ENCODE measurements at places on chromosomes 5 and 9. TPM values are rescaled to one million over a fixed set of nuclear protein-coding genes. Genes with fewer than 3 reads are reported as not detected.

GRCh38 chr9:125651576-125652232 lies 55.3 kb downstream of the MAPKAP1 start:
- H3K27me3 ChIP-seq, result no peaks in the 10 kb centered on the region
- peak overlapping the region; percentile 99 for H3K27ac ChIP-seq
- no peak for DNase-seq
- no peaks in the 10 kb centered on the region for H3K36me3 ChIP-seq
- H3K4me1 ChIP-seq, result peaks cover 96% of the 10 kb centered on the region

DNA sequence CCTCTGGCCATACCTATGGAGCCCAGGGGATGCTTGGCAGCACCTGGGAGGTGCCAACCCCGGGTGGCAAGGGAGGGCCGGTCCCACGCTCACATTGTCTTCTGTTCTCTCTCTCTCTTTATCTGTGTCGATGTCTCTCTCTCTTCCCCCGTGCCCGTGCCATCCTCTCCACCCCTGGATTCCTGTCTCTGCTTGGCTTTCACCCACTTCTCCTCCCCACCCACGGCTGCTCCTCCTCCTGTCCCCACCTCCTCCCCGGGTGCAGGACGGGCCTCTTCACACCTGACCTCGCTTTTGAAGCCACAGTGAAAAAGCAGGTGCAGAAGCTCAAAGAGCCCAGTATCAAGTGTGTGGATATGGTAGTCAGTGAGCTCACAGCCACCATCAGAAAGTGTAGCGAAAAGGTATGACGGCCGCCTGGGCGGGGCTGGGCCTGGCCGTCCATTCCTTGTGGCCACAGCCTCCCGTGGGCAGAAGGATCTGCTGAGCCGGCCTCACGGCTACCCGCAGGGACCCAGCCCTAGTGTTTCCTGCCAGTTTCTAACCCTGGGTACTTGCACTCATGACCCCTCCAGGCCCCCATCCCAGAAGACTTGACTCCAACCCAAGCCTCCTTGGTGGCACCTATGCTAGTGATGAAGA lies 22.7 kb downstream of the DNM1 start:
- H3K27ac ChIP-seq, result no peak overlapping the region
- peaks cover 17% of the 10 kb centered on the region for H3K36me3 ChIP-seq
- H3K4me1 ChIP-seq, result no peaks in the 10 kb centered on the region
- no peak for DNase-seq

DNA sequence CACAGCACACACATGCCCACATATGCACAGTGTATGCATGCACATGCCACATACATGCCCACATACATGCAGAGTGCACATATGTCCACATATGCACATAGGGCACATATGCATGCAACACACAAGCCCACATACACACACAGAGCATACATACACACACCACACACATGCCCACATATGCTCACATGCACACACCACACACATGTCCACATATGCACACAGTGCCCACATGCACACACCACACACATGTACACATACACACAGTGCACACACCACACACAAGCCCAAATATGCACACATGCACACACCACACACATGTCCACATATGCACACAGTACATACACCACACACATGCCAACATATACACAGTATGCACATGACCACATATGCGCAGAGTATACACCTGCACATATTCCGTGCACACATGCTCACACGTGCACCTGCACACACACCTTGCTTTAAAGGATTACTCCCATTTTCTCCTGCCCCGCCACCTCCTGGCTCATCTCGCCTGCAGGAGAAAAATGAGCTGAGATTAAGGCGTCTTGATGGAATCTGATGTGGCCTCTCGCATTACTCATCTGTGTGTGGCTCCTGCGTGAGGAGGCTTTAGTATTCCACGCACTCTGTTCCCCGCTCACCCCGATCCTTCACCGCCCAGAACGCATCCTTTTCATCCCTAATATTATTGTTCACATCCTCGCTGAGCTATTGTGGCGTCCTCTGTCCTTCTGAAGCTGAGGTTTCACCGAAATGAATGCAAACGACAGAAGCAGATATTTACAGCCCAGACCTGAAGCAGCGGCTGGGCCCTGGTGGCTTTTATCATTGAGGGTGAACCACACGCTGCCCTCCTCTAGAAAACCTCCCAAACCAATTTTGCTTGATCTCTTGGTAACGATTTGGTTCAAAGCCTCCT lies 182.7 kb downstream of the OLFM1 start:
- H3K27ac ChIP-seq, result no peak overlapping the region
- no peaks in the 10 kb centered on the region for H3K27me3 ChIP-seq
- H3K36me3 ChIP-seq, result no peaks in the 10 kb centered on the region
- H3K4me3 ChIP-seq, result no peak overlapping the region
- no peak for DNase-seq

ADAM19 gene
- 19.2 TPM for total RNA-seq

HAVCR1 gene
- not detected for total RNA-seq

DNA sequence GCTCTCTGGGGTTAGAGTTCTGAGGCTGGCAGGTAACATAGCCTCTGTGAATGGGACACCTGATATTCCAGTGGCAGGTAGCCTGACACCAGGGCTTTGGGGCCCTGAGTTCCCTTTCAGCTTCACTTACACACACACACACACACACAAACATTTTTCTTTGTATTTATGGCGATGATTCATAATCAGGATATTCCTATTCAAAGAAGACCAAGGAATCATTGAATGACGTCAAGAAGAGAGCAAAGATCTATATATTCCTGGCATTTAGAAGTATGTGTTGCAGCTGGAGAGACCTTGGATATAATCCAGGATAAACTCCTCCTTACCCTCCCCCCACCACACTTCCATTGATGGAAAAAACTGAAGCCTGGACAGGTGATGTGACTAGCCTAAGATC lies 7.9 kb upstream of the ENTREP1 start:
- peaks cover 34% of the 10 kb centered on the region for H3K4me1 ChIP-seq
- DNase-seq, result no peak
- no peak overlapping the region for H3K4me3 ChIP-seq
- peaks cover 38% of the 10 kb centered on the region for H3K36me3 ChIP-seq
- no peak overlapping the region for H3K27ac ChIP-seq
- peaks cover 7% of the 10 kb centered on the region for H3K27me3 ChIP-seq

- no peak overlapping the region for H3K27ac ChIP-seq
- no peak for DNase-seq
- H3K4me3 ChIP-seq, result no peak overlapping the region
- no peaks in the 10 kb centered on the region for H3K36me3 ChIP-seq
- no peaks in the 10 kb centered on the region for H3K4me1 ChIP-seq
- no peaks in the 10 kb centered on the region for H3K27me3 ChIP-seq
Measured at GRCh38 chr9:75604661-75605060, 285.8 kb upstream of the PCSK5 start.

DNA sequence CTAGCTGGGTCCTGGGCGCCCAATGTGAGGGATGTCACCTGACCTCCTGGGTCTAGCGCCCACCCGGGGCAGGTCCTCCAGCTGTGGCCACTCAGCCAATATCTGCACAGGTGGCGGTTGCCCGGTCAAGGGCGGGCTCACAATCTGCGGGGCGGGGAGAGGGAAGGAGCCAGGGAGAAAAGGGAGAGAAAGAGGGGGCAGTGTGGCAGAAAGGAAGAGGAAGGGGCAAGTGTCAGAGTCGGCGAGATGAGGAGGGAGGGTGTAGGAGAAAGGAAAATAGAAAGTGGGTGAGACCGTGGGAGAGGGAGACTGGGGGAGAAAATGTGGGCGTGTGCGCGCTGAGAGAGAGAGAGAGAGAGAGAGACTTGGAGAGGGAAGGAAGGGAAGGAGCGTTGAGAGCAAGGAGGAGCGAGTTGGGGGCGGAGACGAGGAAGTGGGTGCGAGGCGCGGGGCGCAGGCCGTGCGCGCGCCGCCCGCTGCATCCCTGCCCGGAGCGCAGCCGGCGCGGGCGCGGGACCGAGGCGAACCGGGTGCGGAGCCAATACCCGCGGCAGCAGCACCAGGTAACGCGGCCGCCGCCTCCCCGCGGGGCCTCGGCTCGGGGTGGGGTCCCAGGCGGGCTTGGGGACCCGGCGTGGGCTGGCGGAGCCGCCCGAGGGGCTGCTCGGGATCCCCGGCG lies at the start of gene HRH2:
Gene HRH2 (plus strand): TSS at position 479 of the 679 bp plus-strand sequence. CDS start 25,163 bp downstream, outside the sequence.
- H3K27ac ChIP-seq, result no peak within 1 kb of the TSS
- H3K36me3 ChIP-seq, result no peaks in the 10 kb centered on the region
- H3K4me3 ChIP-seq, result peak within 1 kb of the TSS; percentile 90
- peaks cover 31% of the 10 kb centered on the region for H3K4me1 ChIP-seq
- peak; percentile 50 for DNase-seq

DNA sequence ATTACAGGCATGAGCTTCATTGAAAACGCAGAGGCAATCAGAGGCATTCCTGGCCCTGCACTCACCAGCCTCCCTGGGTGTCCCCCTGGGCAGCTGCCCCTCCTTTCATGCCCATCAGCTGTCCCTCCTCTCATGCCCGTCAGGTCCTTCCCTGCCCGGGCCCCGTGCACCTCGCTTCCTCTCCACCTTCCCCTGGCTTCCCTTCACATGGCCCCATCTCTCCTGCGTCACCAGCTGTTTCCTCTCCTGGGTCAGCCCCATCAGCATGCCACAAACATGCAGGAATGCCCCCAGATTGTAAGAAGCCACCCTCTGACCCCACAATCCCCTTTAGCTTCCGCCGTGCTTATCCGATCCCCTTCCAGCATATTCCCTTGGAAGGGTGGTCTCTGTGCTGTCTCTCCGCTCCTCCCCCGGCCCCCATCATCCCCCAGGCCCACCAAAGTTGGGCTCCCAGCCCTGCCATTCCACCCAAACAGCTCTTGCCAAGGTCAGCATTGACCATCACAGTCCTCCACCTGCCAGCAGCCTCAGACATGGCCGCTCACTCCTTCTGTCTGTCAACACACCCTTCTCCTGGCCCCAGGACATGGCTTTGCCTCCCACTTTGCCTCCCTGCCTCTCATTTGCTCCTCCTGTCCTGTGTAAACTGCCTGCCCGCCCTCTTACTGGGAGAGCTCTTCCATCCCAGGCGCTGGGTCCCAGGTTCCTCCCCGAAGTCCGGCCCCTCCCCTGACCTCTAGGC lies 98.6 kb upstream of the IER5L start:
- peaks cover 3% of the 10 kb centered on the region for H3K27me3 ChIP-seq
- peaks cover 42% of the 10 kb centered on the region for H3K4me1 ChIP-seq
- H3K27ac ChIP-seq, result no peak overlapping the region
- no peak overlapping the region for H3K4me3 ChIP-seq

GARNL3 gene
- 22.4 TPM for total RNA-seq

PROB1 gene
- 3.2 TPM for total RNA-seq

DNA sequence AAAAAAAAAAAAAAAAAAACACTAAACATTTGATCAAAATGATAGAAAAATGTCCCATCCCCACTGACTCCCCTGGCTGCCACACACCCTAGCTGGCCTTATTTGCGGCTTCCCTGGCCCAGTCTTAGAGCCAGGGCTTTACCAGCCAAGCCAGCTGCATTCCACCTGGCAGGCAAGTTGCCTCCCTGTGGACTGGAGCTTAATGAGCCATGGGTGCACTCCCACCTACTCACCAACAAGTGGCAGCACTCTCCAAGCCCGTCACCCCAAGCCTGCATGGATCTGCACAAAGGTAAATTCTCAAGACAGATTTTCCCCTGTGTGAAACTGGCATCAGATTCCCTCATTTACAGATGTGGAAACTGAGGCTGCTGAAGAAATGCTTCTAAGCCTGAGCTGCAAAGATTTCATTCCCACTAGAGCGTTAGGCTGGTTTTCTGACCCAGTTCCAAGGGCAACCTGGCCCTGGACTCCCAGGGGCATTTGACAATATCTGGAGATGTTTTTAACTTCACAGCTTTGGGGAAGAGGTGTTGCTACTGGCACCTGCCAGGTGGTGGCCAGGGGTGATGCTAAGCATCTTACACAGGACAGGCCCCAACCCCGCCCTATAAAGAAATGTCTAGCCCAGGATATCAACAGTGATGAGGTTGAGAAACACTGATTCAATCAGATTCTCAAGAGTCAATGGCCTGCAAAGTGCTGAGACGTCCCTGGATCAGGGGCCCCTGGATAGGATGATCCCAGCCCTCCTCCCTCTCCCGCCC lies 21.9 kb upstream of the VDAC1 start:
- 0 out of 2 replicates have a peak, but pooled peaks cover 9% of the 10 kb centered on the region for H3K4me1 ChIP-seq
- peak; percentile 74 for DNase-seq
- H3K27me3 ChIP-seq, result peaks cover 4% of the 10 kb centered on the region
- H3K27ac ChIP-seq, result no peak overlapping the region
- no peak overlapping the region for H3K4me3 ChIP-seq

DNA sequence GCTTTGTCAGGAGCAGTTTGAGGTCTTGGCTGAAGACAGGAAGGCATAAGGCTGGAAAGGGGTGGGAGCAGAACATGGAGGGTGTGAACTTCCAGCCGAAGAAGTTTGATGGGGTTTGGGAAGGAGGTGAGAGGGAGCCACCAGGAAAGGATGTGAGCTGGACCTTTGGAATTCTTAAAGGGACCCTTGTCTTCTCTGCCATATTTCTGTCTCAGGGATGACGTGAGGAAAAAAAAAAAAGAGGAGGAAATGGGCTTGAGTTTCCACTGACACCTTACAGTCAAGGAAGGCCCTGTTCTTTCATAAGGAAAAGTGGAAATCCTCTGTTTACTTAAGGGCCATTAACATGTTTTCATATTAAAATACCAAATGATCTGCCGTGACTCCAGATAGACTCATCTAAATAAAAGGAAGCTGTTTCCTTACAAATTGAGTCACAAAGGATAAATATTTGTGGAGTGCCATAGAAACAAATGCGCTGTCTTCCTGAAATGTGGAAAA lies 132.1 kb downstream of the PALM2AKAP2 start:
- H3K4me3 ChIP-seq, result no peak overlapping the region
- H3K36me3 ChIP-seq, result no peaks in the 10 kb centered on the region
- peaks cover 8% of the 10 kb centered on the region for H3K4me1 ChIP-seq
- no peaks in the 10 kb centered on the region for H3K27me3 ChIP-seq

SLC34A3 gene
- total RNA-seq, result 0.13 TPM

LVRN gene
- total RNA-seq, result 0.13 TPM

GRCh38 chr5:106865279-106865678 lies 805.5 kb downstream of the EFNA5 start:
- no peak overlapping the region for H3K4me3 ChIP-seq
- DNase-seq, result no peak
- H3K4me1 ChIP-seq, result peaks cover 13% of the 10 kb centered on the region
- H3K27ac ChIP-seq, result no peak overlapping the region
- H3K27me3 ChIP-seq, result no peaks in the 10 kb centered on the region
- H3K36me3 ChIP-seq, result no peaks in the 10 kb centered on the region

- peak overlapping the region; percentile 86 for H3K4me3 ChIP-seq
- H3K36me3 ChIP-seq, result peaks cover 11% of the 10 kb centered on the region
- H3K4me1 ChIP-seq, result peaks cover 22% of the 10 kb centered on the region
- no peak overlapping the region for H3K27ac ChIP-seq
- peak; percentile 46 for DNase-seq
Measured at GRCh38 chr9:76459694-76460635, 983 bp downstream of the GCNT1 start.

DNA sequence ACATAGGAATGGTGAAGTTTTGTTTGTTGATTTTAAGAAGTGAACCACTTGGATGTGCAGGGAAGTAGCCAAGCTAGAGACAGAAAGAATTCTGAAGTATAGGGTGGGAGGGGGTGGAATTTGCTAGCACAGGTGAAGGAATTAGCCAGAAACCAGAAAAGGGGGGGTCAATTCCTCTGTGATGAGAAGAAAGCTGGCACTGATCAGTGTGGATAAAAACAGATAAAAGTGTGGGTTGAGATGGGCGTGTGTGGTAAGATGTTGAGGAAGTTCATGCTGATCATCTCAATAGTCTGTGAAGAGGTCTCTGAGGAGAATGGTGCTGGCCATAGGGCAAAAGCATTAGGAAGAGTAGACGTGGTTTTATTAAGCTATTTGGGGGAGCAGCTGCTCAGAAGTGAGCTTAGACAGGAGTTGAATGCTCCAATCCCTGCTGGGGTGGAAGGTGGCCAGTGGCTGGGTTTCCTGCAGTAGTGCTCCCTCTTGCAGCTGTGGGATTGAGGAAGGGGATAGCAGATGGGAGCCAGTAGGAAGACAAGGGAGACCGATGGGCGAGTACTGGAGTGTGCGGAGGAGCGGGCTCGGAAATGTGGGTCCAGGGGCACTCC lies 88.7 kb upstream of the ELL2 start:
- H3K27ac ChIP-seq, result no peak overlapping the region
- no peak overlapping the region for H3K4me3 ChIP-seq
- no peak for DNase-seq
